Stimulated activated CD4-positive, alpha-beta T cell treated with anti-CD3 and anti-CD28 coated beads, Interleukin-1b, Interleukin-23, amount 100 ng/mL, for 1 hour (primary cell): ENCODE measurements at places on chromosomes 2 and 18.

- no peak for DNase-seq
Observed at GRCh38 chr18:55515941-55516710, 71.9 kb downstream of the TCF4 start.

- DNase-seq = no peak
Observed at GRCh38 chr18:63421514-63421913, 762 bp downstream of the VPS4B start.

DNA sequence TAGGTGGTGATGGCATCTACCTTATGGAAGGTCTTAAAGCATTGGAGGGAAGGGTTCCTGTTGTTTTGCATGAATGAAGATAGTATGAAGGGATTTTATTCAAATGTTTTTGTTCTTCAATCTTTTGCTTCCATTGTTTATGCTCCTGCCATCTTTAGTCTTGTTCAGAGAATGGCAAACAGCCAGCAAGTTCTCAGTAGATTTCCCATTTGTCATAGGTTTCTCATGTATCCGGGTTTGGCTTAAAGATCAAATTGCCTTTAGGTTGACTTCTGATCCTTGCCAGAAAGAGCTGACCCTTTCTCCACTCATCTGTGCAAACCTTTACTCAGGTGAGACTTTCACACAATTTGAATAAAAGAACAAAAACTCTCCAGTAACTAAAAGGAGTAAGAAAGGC lies 44.2 kb upstream of the STAT4 start:
- DNase-seq = no peak

DNA sequence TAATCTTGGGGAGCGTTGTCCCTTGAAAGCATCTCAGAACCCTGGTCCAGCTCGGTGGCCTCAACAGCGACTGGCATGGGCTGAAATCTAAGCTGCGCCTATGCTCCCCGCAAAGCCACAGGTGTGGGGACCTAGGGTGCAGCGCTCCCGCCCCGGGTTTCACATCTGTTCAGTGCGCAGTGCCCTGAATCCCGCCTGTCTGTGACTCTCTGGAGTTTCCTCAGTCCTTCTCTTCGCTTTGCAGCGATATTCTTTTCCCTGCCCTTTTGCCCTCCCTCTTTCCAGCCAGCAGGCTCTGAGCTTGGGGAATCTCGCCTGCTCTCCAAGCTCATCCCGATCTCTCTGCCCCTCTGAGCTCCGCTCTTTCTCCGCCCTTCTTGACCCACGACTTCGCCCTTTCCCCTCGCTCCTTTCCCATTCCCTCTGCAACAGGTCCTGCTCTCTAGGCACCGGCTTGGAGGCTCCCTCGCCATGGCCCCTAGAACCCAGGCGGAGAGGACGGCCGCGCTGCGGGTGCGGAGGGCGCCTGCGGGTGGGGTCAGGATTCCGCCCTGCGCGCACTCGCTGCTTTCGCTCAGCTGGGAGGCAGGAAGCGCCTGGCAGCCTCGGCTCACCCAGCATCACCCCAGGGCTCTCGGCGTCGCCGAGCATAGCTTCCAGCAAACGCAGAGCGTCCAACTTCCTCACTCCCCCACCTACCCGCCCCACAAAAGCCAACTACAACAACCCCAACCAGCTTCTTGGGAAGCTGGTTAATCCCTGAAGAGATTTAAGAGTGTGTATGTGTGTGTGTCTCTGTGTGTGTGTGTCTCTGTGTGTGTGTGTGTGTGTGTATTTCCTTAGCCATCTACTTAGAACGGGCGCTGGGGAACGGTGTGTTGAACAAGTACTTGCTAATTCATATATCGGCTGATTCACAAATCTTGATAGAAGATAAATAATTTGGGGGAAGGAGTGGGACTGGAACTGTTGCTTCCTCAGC lies 1.1 kb downstream of the GRP start:
- no peak for DNase-seq

- no peak for DNase-seq
Observed at GRCh38 chr2:161386228-161386824, 29.8 kb upstream of the TBR1 start.

GRCh38 chr2:11560806-11561205 lies 27.0 kb downstream of the GREB1 start:
- no peak for DNase-seq

- no peak for DNase-seq
Observed at GRCh38 chr2:194343167-194343566, 1313.9 kb upstream of the SLC39A10 start.

DNA sequence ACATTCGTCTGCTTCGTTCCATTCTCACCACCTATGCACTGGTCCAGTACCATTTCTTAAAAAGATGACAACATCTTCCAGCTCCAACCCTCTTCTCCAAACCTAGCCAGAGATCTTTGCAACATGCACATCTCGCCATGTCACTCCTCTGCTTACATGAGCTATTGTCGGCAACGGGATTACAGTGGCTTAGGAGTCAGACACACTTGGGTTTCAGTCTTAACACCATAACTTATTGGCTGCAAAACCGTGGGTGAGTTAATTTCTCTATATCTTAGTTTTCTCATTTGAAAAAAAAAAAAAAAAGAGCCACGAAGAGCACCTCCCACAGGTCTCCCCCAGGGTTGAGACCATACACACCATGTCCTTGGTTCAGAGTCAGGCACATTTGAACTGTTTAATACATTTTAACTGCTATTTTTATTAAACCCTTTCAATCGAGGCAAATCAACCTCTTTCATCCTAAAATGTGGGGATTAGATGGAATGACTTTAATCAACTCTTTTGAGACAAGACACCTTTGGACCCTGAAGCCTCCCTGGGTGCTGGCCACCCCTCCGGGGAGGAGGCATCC lies 889 bp downstream of the ANKRD29 start:
- DNase-seq = no peak

DNA sequence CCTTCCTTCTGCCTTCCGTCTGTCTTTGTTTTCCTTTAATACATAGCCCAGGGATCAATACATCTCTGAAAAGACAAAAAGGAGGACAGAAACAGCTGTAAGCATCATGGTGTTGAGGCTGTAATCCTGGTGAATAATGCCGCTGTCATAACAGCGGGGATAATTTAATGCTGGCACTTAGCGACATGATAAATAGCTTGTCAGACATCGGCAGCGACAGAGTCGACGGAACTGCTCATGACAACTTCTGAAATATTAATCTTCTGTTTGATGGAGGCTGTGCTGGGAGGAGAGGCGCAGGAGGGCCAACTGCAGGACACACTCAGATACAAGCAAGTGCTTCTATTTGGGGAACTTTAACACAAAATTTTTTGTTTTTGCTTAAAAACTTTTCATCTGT lies 602.2 kb downstream of the GALR1 start:
- no peak for DNase-seq
